ENCODE measurements at places on chromosomes 5 and 9. TPM values are rescaled to one million over a fixed set of nuclear protein-coding genes. Genes with fewer than 3 reads are reported as not detected.

- no peaks in the 10 kb centered on the region for H3K27me3 ChIP-seq
- H3K4me3 ChIP-seq = no peak overlapping the region
- H3K4me1 ChIP-seq = peaks cover 2% of the 10 kb centered on the region
- peaks cover 5% of the 10 kb centered on the region for H3K36me3 ChIP-seq
- no peak for DNase-seq
Measured at GRCh38 chr5:81256766-81257165, 23.6 kb downstream of the CKMT2 start.

ANKDD1B gene
- total RNA-seq = 0.42 TPM

ANKRD18B gene
- total RNA-seq = 1.2 TPM

LHX3 gene
- 0.18 TPM for total RNA-seq

FLT4 gene
- total RNA-seq = 0.57 TPM

DNA sequence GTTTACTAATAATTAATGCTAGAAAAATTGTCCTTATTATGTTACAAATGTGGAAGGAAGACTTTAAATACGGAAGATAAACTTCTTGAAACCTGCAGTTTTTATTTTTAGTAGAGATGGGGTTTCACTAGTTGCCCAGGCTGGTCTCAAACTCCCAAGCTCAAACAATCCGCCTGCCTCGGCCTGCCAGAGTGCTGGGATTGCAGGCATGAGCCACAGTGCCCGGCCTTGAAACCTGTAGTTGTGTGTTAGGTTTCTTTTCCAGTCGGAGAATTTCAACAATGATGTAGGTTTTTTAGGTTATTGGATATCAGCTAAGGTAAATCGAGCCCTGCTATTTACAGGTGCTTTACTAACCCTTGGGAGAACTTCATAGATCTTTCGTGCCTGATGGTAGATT is 30.8 kb downstream of the CTNNA1 start:
- peaks cover 13% of the 10 kb centered on the region for H3K27me3 ChIP-seq
- peaks cover 4% of the 10 kb centered on the region for H3K4me1 ChIP-seq
- DNase-seq = no peak

ECSCR gene
- total RNA-seq = not detected

GRCh38 chr5:87787625-87788256 is 375.0 kb upstream of the CCNH start:
- H3K4me1 ChIP-seq = peaks cover 2% of the 10 kb centered on the region
- no peak for DNase-seq
- no peaks in the 10 kb centered on the region for H3K36me3 ChIP-seq
- H3K4me3 ChIP-seq = no peak overlapping the region
- peaks cover 35% of the 10 kb centered on the region for H3K27me3 ChIP-seq
- no peak overlapping the region for H3K27ac ChIP-seq

DNA sequence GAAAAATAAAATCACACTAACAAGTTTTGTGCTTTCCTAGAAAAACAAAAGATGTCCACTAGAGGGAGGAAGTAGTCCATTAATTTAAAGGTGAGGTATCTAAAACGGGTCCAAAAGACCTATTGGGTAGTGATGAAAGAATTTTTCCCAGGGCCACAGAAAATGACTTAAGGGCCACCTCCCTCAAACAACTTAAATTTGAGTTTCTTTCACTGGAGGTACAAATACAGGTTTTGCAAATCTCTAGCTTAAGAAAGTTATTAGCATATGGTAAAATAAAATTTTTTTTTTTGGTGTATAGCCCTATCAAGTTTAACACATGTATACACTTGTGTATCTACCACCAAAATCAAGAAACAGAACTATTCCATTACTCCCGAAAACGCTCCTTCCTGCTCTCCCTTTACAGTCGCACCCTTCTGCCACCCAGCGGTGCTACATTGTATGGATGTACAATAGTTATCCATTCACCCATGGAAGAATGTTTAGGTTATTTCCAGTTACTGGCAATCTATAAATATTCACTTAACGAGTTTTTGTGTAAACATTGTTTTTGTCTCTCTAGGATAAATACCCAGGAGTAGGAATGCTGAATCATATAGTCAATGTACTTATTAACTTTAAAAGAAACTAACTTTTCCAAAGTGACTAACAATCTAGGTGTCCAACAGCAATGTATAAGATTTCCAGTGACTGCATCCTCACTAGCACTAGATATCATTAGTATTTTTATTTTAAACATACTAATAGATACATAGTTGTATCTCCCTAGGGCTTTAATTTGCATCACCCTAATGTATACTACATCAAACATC is 21.9 kb downstream of the DEPDC1B start:
- no peaks in the 10 kb centered on the region for H3K27me3 ChIP-seq
- H3K4me1 ChIP-seq = peaks cover 12% of the 10 kb centered on the region
- DNase-seq = no peak

PCDHGA10 gene
- 0.18 TPM for total RNA-seq

DNA sequence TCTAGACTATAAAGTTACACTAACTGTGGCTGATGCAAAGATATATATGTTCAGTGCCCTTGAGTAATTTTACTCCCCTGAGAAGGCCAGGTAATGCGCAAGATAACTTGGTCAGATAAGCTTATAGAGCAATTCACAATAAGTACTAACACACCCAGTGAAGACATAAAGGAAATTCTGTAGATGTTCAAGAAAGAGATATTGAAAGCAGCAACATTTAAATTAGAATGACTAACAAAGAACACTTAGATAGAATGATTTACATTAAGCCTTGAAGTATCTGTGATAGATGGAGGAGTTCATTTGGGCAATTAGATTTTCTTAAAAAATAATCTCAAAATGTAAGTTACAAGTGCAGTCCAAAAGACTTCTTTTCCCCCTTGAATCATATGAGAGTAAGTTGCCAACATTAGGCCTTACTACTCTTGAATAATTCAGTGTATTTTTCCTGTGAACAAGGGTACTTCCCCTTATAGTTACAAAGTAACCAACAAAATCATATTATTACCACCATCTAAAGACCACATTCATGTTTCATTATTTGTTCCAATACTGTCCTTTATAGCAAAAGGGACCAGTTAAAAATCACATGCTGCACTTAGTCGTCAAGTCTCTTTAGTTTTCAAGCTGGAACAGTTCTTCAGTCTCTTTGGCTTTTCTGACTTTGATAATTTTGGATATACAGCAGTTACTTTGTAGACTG is 44.4 kb upstream of the ELOVL7 start:
- peaks cover 8% of the 10 kb centered on the region for H3K36me3 ChIP-seq
- H3K4me1 ChIP-seq = no peaks in the 10 kb centered on the region
- DNase-seq = no peak
- H3K4me3 ChIP-seq = no peak overlapping the region

GRCh38 chr5:5350101-5350500 is 72.4 kb upstream of the ICE1 start:
- DNase-seq = no peak
- peaks cover 2% of the 10 kb centered on the region for H3K36me3 ChIP-seq
- no peak overlapping the region for H3K27ac ChIP-seq
- H3K4me3 ChIP-seq = no peak overlapping the region

DNA sequence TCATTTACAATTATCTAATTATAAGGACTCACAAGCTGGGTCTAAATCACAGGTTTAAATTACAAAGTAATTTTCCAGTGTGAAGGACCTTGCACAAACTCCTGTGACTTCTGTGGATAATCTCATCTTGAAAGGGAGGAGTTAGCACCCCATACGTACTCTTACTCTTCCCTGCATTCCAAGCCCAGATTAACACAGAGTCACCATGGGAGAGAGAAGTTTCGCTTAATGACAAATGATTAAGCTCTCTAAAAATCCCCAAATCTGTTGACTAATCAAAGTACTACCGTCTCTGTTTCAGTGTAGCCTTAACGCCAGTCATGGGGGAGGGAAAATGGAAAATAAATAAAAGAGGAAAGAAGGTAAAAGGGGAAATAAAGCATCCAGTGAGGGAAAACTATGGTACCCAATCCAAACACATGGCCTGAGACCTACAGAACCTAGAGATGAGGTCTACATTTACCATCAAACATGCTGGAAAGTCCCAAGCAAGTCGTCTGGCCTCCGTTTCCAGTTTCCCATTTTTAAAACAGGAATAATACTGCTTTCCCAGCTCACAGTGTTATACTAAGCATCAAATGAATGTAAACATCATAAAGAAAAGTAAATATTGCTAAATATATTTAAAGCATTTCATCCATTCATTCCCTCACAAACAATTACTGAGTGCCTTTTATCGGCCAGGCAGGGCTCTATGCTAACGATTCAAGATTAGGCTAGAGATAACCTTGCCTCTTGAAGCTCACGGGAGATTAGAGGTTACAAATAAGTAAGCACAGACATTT is 63.2 kb downstream of the PCA3 start:
- no peak overlapping the region for H3K4me3 ChIP-seq
- H3K4me1 ChIP-seq = no peaks in the 10 kb centered on the region
- no peak for DNase-seq
- peaks cover 5% of the 10 kb centered on the region for H3K36me3 ChIP-seq

SCGB3A2 gene
- total RNA-seq = not detected

DNA sequence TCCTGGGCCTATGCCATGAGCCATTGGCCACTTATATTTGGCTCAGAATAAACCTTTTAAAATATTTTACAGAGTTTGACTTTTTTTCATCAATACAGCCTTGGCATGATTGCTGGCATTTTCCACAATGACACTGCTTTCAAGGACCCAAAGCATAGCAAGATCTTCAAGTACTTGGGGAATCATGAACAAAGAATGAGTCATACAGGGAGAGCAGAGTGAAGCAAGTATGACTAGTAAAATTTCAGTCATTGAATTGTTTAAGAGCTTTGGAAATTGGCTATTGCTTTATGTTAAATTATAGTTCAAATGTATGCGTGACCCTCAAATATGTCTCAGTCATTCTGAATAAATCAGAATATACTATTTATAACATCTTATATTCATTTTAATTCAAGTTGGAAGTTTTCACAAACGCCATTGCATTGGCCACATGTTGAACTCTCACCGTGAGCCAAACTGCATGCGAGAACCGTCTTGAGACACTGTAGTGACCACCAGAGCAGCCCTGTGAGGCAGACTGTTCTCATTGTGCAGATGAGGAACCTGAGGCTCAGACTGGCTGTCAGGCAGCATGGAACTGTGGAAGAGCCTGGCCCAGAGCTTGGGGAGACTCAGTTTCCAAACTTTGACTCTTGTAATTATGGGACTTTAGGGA is 52.9 kb downstream of the GDNF start:
- peaks cover 24% of the 10 kb centered on the region for H3K27me3 ChIP-seq
- H3K4me3 ChIP-seq = no peak overlapping the region
- no peak for DNase-seq
- H3K4me1 ChIP-seq = no peaks in the 10 kb centered on the region
- peaks cover 2% of the 10 kb centered on the region for H3K36me3 ChIP-seq
- no peak overlapping the region for H3K27ac ChIP-seq

DNA sequence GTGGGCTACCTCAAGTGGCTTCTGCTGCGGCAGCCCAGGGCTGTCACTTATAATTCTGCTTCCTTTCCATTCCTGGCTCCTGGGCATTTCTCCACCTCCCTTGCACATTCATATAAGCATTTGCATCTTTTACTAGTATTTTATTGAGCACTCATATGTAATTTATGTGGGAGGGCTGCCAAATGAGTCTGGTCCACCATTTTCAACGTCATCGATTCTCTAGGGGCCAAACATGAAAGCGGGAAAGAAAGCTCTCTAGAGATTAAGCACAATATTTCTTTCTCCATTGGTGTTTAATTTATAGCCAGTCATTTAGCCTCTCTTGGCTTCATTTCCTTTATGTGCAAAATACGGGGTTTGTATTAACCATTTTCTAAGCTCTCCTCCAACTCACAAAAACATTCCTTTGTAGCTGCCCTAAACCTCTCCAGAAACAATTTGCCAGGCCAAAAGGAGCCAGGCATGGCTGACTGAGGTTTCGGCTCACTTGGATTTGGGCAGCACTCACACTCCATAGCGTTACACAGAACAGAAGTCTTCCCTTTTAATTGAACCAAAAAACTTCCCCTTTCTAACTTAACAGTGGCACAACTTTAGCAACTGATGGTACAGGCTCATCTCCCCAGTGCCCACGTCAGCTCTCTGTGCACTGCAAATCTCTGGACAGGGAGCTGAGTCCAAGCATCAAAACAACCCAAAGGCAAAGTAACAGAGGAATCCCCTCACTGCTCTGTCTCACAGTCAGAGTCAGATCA is 183.5 kb downstream of the ROR2 start:
- no peak overlapping the region for H3K27ac ChIP-seq
- peaks cover 38% of the 10 kb centered on the region for H3K27me3 ChIP-seq
- no peak overlapping the region for H3K4me3 ChIP-seq
- no peaks in the 10 kb centered on the region for H3K4me1 ChIP-seq
- DNase-seq = no peak

ORM1 gene
- total RNA-seq = not detected

- H3K4me1 ChIP-seq = no peaks in the 10 kb centered on the region
- H3K4me3 ChIP-seq = no peak overlapping the region
- no peak overlapping the region for H3K27ac ChIP-seq
- no peaks in the 10 kb centered on the region for H3K27me3 ChIP-seq
Measured at GRCh38 chr5:33258553-33258952, 182.2 kb upstream of the TARS1 start.

DNA sequence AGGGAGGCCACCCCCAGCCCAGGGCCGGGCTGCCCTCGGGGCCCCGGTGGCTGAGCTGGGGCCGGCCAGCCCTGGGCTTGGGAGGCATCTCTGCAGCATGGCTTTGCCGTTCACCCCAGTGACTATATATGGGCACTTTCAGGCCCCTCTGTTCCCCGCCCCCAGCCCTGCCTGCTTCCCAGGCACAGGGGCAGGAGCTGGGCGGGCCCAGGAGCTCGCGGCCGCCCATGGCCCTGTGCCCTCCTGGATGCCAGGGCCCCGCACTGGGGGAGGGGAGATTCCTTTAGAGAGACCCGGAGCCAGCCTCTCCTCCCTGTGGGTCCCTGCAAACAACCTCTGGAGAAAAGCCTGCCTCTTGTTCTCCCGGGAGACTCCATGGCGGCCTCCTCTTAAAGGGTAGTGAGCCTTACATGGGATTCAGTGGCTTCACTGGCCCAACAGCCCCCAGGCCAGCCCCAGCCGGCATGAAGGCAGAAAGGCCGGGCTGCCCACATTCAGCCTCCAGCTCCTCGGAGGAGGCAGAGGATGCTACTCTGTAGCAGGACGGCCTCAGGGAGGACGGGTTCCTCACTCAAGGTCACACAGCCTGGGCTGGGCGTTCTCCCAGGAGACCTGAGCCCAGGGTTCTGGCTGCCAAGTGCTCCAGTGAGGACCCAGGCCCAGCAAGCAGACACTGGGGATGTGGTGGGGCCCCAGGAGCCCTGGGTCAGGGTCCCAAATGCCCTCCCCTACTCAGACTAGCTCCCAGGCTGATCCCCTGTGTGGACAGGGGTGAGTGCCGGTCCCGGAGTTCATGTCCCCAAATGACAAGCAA is 4.1 kb downstream of the NACC2 start:
- H3K4me3 ChIP-seq = peak overlapping the region; percentile 49
- H3K36me3 ChIP-seq = no peaks in the 10 kb centered on the region
- DNase-seq = no peak
- H3K4me1 ChIP-seq = peaks cover 23% of the 10 kb centered on the region
- no peak overlapping the region for H3K27ac ChIP-seq
- H3K27me3 ChIP-seq = no peaks in the 10 kb centered on the region

FOXD4L4 gene
- total RNA-seq = 0.15 TPM

ACER2 gene
- 1.8 TPM for total RNA-seq

DNA sequence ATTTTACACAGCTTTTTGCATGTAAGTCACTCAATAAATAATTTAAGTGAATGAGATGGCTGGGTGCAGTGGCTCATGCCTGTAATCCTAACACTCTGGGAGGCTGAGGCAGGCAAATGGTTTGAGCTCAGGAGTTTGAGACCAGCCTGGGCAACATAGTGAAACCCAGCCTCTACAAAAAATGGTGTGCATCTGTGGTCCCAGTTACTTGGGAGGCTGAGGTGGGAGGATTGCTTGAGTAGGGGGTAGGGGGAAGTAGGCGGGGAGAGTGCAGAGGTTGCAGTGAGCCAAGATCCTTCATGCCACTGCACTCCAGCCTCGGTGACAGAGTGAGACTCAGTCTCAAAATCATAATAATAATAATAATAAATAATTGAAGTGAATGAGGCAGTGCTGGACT is 10.2 kb downstream of the KLF9 start:
- no peak overlapping the region for H3K27ac ChIP-seq
- no peak overlapping the region for H3K4me3 ChIP-seq
- DNase-seq = no peak
- H3K36me3 ChIP-seq = no peaks in the 10 kb centered on the region

Data from T-helper 17 cell (primary cell).